A673 (cell line): ENCODE measurements at places on chromosomes 11 and 22.

DNA sequence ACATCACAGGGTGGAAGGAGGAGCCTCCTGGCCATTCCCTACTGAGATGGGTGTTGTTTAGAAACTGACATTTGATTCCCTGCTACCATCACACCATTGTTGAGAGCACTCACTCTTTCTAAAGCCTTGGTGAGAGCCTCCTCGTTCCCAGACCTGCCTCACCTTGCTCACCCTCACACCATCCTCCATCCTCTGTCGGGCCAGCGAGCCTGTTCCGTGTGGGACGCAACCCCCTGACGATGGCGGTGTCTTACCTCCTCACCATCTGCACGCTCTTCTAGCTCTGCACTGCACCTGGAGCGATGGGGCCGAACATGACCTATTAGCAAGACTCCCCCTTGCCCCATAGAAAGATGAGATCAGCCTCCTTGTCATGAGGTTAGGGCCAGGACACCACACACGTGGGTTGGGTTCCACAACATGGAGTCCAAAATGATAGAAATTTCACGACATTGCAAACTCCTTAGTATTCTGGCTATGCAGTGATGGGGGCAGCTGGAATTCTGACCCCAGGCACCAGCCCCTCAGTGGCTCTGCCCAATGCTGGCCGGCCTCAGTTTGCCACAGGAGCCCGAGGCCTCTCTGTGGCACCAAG lies 1017.9 kb downstream of the TBC1D22A start:
- no peak for DNase-seq

DNA sequence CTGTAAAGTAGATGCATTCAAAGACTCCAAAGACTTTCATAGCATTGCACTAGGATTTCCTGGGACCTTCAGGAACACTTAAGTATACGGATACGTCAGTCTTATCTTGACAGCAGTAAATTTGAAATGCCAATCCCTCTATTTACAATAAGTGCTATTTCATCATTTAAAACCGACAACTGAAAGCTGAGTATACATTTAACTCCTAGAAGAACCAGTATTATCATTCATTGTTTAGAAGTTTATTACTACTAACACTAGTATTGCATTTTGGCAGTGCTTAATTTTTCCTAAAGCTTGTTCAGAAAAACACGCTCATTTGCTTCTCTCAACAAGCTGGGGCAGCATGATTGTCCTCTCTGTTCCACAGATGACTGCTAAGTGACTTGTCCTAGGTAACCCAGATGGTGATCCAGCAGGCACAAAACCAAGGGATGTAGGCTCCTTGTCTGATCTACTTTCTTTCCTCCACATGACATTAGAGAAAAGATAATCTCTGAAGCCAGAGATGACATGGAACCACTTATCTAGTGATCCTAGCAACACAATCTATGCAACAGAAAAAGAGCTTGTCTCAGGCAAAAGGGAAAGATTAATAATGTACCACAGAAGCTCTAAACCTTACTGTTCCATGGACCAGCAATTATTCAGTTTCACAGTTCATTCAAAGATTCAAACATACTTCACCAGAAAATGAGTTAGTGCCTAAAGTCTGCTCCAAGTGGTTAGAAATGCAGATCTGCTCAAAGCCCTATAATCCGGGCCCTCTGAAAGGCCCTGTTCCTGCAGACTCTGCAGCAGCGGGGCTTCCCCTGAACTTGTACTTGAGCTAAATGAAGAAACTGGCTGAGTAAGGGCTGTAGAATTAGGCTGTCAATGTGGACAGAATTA lies 5.2 kb downstream of the MAML2 start:
- DNase-seq: peak; percentile 45

- DNase-seq: no peak
Observed at GRCh38 chr11:12995188-12995587, 13.9 kb upstream of the RASSF10 start.

DNA sequence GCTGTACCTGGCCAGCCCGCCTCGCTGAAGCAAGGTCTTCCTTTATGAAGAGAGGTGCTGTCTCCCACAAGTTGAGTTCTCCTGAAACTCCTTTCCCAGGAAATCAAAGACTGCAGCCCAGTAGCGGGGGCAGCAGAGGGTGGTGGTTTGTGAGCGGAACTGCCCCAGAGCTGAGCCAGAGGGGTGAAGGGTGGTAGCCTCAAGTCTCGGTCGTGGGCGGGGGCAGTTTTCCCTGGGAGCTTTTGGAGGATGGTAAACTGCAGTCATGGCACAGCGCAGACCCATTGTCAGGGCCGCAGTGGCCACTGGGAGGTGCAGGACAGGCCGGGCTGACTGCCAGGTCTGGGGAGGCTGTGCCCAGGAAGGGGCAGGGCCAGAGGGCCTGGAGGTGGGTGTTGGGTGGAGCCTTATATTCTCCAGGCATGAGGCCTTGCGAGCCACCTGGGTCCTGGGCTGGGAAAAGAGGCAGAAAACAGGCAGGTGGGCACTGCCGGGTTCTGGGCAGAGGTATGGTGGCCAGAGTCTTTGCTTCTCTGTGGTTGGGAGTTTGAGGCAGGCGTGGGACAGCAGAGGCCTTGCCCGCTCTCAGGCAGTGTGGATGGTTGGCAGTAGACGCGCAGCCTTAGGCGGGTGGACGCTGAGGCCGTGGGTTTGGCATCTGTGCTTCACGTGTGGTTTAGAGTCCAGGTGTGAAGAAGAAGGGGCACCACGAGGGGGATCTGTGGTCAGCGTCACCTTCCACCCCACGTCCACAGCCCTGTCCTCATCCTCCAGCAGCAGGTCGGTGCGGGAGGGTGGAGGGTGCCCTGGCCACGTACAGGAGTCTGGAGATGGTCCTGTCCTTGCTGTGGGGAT lies 1176.4 kb downstream of the BRD1 start:
- no peak for DNase-seq

- peak; percentile 47 for DNase-seq
Observed at GRCh38 chr11:117823294-117823945, 1.1 kb downstream of the FXYD2 start.

GRCh38 chr11:115348416-115348815 lies 155.8 kb downstream of the CADM1 start:
- DNase-seq: no peak

DNA sequence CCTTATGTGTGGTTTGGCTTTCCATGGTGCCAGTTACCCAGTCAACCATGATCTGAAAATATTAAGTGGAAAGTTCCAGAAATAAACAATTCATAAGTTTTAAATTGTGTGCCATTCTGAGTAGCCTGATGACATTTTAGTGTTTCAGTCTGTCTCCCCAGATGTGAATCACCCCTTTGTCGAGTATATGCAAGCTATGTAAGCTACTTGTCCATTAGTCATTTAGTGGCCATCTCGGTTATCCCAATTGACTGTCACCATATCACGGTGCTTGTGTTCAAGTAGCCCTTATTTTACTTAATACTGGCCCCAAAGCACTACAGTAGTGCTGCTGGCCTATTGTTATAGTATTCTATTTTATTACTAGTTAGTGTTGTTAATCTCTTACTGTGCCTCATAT lies 44.9 kb downstream of the ATG16L2 start:
- DNase-seq: no peak

DNA sequence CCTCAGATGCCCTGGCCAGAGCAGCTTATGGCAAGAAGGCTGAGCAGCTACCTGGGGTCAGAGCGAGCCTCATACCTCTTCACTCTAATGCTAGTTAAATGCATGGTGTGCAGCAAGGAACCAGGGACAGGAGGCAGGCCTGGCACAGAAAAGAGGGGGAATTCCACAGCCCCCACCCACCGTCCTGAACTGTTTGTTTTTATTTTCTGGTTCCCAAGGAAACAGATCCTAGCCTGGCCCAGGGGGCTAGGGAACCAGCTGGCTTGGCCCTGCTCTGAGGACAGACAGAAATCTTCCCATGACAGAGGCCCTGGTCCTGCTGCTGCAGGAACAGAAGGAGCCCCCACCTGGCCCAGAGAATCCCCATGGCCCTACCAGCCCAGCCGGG lies 40.4 kb downstream of the SLCO2B1 start:
- no peak for DNase-seq

- no peak for DNase-seq
Observed at GRCh38 chr22:22070371-22070824, 87.8 kb upstream of the TOP3B start.

- DNase-seq: no peak
Observed at GRCh38 chr11:115075356-115075755, 397.0 kb downstream of the NXPE2 start.

DNA sequence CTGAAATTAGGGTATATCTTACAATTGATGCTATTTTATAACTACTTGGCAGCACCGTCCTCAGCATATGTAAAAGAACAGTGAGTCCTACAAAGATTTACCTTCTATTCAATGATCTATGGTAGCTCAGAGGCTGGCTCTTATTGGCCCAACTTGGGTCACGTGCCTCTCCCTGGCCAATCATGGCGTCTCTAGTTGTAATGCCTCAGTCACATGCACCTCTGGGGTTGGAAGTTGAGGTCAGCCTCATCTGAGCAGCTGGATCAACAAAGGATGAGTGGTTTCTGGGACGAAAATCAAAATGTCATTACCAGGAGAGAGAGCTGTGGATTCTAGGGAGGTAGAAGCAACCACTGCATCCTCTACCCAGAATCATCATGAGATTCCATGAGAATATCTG lies 22.9 kb upstream of the ASPHD2 start:
- DNase-seq: no peak

- DNase-seq: peak; percentile 80
Observed at GRCh38 chr22:38843657-38844314, at the start of gene NPTXR. Gene NPTXR (minus strand): TSS chr22:38844028.

DNA sequence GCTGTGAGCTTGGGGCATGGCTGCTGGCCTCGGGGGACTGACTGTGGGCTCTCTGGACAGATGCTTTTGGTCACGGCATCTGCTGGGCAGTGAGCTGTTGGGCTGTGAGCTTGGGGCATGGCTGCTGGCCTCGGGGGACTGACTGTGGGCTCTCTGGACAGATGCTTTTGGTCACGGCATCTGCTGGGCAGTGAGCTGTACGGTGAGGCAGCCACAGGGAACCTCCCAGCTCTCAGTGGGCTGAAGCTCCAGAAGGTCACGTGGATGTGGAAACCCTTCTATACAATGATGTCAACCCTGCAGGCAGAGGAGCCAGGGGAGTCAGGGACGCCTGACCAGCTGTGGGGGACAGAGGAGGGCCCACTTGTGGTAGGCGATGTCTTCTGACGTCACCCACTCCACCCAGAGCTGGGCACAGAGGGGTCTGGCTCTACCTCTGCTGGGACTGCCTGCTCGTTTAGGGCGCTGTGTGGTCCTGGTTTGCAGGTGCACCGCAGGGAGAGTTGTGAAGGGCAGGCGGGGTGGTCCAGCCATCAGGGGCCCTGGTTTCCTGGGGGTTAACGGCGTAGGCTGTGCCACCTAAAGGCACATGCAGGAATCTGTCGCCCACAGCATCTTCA lies 1331.3 kb downstream of the BRD1 start:
- no peak for DNase-seq

GRCh38 chr22:35204807-35205775 lies 52.2 kb upstream of the HMGXB4 start:
- DNase-seq: no peak

- DNase-seq: no peak
Observed at GRCh38 chr11:67999201-67999629, 4.7 kb downstream of the UNC93B1 start.

DNA sequence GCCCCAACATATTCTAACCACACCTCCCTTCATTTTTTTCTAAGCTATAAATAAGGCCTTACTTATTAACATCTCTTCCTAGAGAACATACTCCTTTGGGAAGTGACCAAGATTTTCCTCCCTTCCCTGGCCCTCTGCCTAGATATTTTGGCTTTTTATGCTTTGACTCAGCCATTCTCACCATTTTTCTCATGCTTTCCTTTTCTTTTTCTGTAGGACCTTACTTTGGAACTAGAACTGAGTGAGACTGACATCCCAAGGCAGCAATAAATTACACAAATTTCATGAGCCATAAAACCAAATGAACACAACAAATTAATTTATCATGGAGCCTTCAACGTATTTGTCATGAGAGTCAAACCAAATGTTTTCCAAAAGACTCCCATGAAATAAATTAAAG lies 142.7 kb upstream of the CTSC start:
- DNase-seq: peak; percentile 32

- DNase-seq: no peak
Observed at GRCh38 chr11:10784232-10785145, 24.2 kb downstream of the EIF4G2 start.

- no peak for DNase-seq
Observed at GRCh38 chr22:22700631-22701030, 56.2 kb downstream of the GGTLC2 start.

GRCh38 chr11:62622476-62623089 lies 797 bp upstream of the B3GAT3 start:
- no peak for DNase-seq

DNA sequence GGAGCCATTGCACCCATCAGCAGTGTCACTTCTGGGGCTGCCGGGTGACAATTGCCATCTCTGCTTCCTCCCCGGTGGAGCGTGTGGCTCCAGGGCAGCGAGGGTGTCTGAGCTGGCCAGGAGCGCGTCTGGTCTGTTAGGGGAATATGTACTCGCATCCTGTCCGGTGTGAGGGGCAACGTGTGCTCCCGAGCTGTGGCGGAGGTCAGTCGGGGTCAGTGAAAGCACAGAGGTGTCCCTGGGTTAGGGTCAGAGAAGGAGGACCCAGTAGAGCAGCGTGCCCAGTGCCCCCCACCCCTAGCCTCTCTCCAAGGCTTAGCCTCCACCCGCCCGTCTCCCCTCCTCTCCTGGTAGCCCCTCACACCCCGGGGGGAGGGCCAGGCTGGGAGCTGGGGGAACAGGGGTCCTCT lies 1.5 kb downstream of the CLCF1 start:
- no peak for DNase-seq

GRCh38 chr11:106121570-106122320 lies 44.3 kb downstream of the AASDHPPT start:
- no peak for DNase-seq

DNA sequence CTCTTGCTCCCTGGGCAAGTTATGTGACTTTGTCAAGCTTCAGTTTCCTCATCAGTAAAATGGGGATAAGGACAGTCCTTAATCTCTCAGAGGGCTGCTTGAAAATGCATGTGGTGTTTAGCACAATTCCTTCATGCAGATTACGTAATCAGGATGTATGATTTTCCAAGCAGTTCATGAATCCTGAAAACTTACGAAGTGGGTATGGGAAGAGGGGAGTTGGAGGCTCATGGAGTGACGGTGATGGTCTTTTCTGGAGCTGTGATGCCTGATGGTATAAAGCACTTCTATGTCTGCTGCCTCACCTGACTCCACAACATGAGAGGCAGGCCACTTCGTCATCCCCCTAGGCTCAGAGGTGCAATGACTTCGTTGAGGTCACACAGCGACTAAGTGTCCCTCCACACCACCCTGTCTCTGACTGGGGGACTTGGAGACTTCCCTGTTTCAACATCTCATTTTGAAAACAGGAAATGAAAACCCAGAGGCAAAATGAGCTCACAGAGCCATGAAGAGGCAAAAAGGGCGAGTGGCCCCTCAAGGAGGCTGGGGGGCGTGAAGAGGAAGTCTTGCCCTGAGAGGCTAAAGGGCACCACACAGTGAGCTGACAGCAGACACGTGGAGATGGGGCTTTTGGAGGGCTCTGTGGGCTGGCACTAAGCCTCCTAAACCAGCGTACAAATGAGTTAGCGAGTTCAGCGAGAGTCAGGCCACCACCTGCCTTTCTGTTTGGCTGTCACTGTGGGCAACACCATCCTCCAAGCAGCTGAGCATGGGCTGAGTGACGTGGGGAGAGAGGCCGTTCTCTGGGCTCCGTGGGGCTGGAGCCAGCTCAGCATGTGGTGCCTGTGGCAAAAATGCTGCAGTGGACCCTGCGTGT lies 10.1 kb downstream of the MCM5 start:
- no peak for DNase-seq

GRCh38 chr22:30209642-30210041 lies 36.9 kb downstream of the LIF start:
- DNase-seq: no peak
